ENCODE measurements at places on chromosomes 1 and 21.
A peak's percentile ranks its signal among the peaks of the same experiment; 100 is the strongest.

DNA sequence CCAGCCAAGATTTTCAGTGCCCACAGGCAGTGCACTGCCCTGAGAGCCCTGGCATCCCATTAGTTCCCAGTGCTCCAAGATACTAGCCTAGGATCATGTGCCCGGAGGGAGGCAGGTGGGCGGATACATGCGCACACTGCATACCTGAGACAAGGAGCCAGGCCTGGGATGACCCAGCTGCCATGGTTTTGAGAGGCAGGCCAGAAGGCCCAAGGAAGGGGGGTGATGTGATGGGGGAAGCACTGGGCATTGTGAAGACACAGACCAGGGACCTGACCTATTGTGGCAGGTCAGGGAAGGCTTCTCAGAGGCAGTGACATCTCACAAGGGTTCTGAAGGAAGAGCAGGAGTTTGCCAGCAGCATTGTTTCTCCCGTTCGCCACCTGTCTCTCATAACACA, 3.6 kb downstream of the ZC3H12A start:
- H3K4me3 ChIP-seq, result peak overlapping the region; percentile 87
- peak overlapping the region; percentile 98 for H3K27ac ChIP-seq
- H3K27me3 ChIP-seq, result no peaks in the 10 kb centered on the region
- DNase-seq, result no peak
- peaks cover 55% of the 10 kb centered on the region for H3K4me1 ChIP-seq
- H3K36me3 ChIP-seq, result 0 out of 2 replicates have a peak, but pooled peaks cover 17% of the 10 kb centered on the region

GRCh38 chr1:5485968-5486696, 506.1 kb downstream of the NPHP4 start:
- no peaks in the 10 kb centered on the region for H3K4me1 ChIP-seq
- no peaks in the 10 kb centered on the region for H3K36me3 ChIP-seq
- DNase-seq, result no peak
- H3K27me3 ChIP-seq, result no peaks in the 10 kb centered on the region
- no peak overlapping the region for H3K27ac ChIP-seq

GRCh38 chr1:60034999-60035398, 38.6 kb downstream of the C1orf87 start:
- no peak overlapping the region for H3K27ac ChIP-seq
- no peaks in the 10 kb centered on the region for H3K36me3 ChIP-seq
- no peaks in the 10 kb centered on the region for H3K4me1 ChIP-seq

- H3K4me3 ChIP-seq, result no peak overlapping the region
- DNase-seq, result no peak
- peaks cover 4% of the 10 kb centered on the region for H3K4me1 ChIP-seq
- no peaks in the 10 kb centered on the region for H3K27me3 ChIP-seq
- no peak overlapping the region for H3K27ac ChIP-seq
- no peaks in the 10 kb centered on the region for H3K36me3 ChIP-seq
Observed at GRCh38 chr1:211684791-211685190, 9.4 kb upstream of the NEK2 start.

GRCh38 chr1:11541956-11542355, 63.0 kb downstream of the DISP3 start:
- H3K4me1 ChIP-seq, result no peaks in the 10 kb centered on the region
- no peak for DNase-seq
- H3K27ac ChIP-seq, result no peak overlapping the region
- no peaks in the 10 kb centered on the region for H3K27me3 ChIP-seq
- H3K36me3 ChIP-seq, result no peaks in the 10 kb centered on the region
- H3K4me3 ChIP-seq, result no peak overlapping the region

DNA sequence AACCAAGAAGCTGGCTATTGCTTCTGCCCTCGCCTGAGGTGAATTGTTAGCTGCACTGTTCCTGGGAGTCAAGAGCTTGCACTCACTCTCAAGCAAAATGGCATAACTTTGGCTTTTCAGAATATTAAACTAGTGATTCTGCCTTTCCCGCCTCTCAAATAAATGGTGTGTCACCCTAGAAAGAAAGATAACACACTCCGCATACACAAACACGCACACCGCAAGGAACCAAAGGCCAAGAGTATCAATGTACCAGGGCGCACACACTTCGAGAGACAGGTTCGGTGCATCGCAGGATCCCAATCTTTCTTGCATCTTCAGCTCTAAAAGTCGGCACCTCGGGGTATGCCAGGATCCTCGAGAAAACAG, 470 bp upstream of the RTCA start:
- peaks cover 17% of the 10 kb centered on the region for H3K36me3 ChIP-seq
- H3K27me3 ChIP-seq, result no peaks in the 10 kb centered on the region
- H3K27ac ChIP-seq, result peak overlapping the region; percentile 81
- peaks cover 17% of the 10 kb centered on the region for H3K4me1 ChIP-seq
- DNase-seq, result peak; percentile 74

- H3K4me1 ChIP-seq, result peaks cover 30% of the 10 kb centered on the region
- no peak overlapping the region for H3K27ac ChIP-seq
- no peak for DNase-seq
- no peaks in the 10 kb centered on the region for H3K36me3 ChIP-seq
Observed at GRCh38 chr1:178146436-178146835, 52.5 kb downstream of the RASAL2 start.

- DNase-seq, result no peak
- H3K4me3 ChIP-seq, result no peak overlapping the region
- H3K36me3 ChIP-seq, result peaks cover 35% of the 10 kb centered on the region
- H3K4me1 ChIP-seq, result no peaks in the 10 kb centered on the region
- H3K27me3 ChIP-seq, result no peaks in the 10 kb centered on the region
- H3K27ac ChIP-seq, result no peak overlapping the region
Observed at GRCh38 chr1:77704736-77705135, 22.3 kb upstream of the ZZZ3 start.

DNA sequence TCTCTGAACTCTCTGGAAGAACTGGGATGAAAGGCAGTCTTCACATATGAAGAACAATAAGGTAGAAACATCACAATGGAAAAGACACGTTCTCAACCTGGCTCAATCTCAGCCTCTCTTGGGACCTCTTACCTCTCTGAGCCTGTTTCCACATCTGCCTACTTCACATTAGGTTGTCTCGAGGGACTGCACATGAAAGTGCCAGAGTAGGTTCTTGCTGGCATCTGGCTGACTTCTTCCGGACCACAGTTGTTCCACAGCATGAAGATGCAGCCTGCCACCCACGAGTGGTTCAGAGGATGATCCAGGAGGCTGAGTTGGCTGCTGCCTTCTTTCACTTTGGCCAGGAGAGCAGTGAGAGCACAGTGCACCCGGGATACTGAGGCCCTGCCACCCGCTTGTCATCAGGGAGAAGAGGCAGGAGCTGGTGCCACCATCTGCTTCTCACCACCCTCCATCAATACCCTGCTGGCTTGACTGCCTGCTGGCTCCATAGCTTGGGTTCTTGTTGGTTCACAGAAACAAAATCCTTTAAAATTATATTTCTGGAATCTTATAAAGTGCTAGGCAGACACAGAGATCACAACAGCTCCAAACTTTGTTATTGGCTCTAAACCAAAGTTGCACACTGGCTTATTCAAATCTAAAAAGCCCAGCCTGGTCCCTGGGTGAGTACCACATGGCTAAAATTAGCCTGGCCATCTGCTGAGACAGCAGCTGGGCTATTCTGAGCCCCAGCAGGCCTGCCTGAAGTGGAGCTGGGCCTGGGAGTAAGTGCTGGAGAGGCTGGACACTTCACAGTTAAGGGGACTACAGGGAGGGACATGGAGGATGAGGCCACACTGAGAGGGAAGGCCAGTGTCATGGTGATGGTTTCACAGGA, 46.9 kb upstream of the LIN9 start:
- no peaks in the 10 kb centered on the region for H3K27me3 ChIP-seq
- DNase-seq, result no peak
- H3K4me3 ChIP-seq, result no peak overlapping the region

- no peak overlapping the region for H3K27ac ChIP-seq
- no peaks in the 10 kb centered on the region for H3K36me3 ChIP-seq
- DNase-seq, result no peak
- H3K4me3 ChIP-seq, result no peak overlapping the region
- H3K27me3 ChIP-seq, result no peaks in the 10 kb centered on the region
Observed at GRCh38 chr1:66519992-66520391, 14.0 kb upstream of the SGIP1 start.

- peak overlapping the region; percentile 81 for H3K27ac ChIP-seq
- DNase-seq, result peak; percentile 97
- peaks cover 14% of the 10 kb centered on the region for H3K4me1 ChIP-seq
- H3K36me3 ChIP-seq, result peaks cover 64% of the 10 kb centered on the region
Observed at GRCh38 chr1:162605225-162605927, 26.9 kb upstream of the DDR2 start.

- H3K4me1 ChIP-seq, result no peaks in the 10 kb centered on the region
- H3K27ac ChIP-seq, result no peak overlapping the region
- H3K27me3 ChIP-seq, result no peaks in the 10 kb centered on the region
- DNase-seq, result no peak
- no peaks in the 10 kb centered on the region for H3K36me3 ChIP-seq
Observed at GRCh38 chr1:38507563-38507962, 352.0 kb downstream of the RRAGC start.

DNA sequence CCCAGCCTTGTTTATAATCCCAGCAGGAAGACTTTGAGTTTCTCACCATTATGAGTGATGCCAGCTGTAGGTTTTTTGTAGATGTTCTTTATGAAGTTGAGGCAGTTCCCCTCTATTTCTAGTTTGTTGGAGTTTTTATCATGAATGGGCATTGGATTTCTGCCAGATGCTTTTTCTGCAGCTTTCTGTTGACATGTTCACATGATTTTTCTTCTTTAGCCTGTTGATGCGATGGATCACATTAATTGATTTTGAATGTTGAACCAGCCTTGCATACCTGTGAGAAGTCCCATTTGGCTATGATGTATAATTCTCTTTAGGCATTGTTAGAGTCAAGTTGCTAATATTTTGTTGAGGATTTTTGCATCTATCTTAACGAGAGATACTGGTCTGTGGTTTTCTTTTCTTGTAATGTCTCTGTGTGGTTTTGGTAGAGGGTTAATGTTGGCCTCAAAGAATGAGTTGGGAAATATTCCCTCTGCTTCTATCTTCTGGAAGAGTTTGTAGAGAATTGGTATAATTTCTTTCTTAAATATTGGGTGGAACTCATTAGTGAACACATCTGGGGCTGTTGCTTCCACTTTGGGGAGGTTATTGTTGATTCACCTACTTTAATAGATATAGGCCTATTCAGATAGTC, 33.2 kb downstream of the ZBTB40 start:
- H3K4me1 ChIP-seq, result no peaks in the 10 kb centered on the region
- DNase-seq, result no peak
- H3K27me3 ChIP-seq, result no peaks in the 10 kb centered on the region
- no peaks in the 10 kb centered on the region for H3K36me3 ChIP-seq
- no peak overlapping the region for H3K4me3 ChIP-seq
- no peak overlapping the region for H3K27ac ChIP-seq

DNA sequence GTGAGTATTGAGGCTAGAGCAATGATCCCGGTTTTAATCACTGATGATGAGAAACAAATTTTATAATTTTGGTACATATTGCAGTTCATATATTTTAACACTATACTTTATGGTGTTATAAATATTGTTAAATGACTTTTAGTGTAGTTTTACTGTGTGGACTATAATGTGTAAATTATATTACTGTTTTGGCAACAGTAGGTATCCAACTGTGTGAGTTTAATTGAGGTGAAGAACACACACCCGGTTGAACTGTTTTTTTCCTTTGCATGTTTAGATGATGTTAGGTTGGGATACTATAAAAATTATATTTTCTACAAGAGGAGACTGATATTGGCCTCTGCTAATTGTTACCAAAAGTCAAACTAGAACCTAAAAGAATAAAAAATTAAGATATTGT, 166.5 kb downstream of the SDCCAG8 start:
- DNase-seq, result no peak
- no peaks in the 10 kb centered on the region for H3K27me3 ChIP-seq
- H3K27ac ChIP-seq, result peak overlapping the region; percentile 86
- peaks cover 19% of the 10 kb centered on the region for H3K36me3 ChIP-seq
- H3K4me1 ChIP-seq, result peaks cover 15% of the 10 kb centered on the region
- H3K4me3 ChIP-seq, result no peak overlapping the region

- no peaks in the 10 kb centered on the region for H3K4me1 ChIP-seq
- no peaks in the 10 kb centered on the region for H3K27me3 ChIP-seq
- H3K4me3 ChIP-seq, result no peak overlapping the region
- no peaks in the 10 kb centered on the region for H3K36me3 ChIP-seq
Observed at GRCh38 chr1:231203259-231204057, 37.6 kb upstream of the GNPAT start.

GRCh38 chr1:210143465-210144062, 89.0 kb upstream of the SERTAD4 start:
- H3K36me3 ChIP-seq, result no peaks in the 10 kb centered on the region
- no peaks in the 10 kb centered on the region for H3K27me3 ChIP-seq
- no peak overlapping the region for H3K27ac ChIP-seq
- no peak overlapping the region for H3K4me3 ChIP-seq

DNA sequence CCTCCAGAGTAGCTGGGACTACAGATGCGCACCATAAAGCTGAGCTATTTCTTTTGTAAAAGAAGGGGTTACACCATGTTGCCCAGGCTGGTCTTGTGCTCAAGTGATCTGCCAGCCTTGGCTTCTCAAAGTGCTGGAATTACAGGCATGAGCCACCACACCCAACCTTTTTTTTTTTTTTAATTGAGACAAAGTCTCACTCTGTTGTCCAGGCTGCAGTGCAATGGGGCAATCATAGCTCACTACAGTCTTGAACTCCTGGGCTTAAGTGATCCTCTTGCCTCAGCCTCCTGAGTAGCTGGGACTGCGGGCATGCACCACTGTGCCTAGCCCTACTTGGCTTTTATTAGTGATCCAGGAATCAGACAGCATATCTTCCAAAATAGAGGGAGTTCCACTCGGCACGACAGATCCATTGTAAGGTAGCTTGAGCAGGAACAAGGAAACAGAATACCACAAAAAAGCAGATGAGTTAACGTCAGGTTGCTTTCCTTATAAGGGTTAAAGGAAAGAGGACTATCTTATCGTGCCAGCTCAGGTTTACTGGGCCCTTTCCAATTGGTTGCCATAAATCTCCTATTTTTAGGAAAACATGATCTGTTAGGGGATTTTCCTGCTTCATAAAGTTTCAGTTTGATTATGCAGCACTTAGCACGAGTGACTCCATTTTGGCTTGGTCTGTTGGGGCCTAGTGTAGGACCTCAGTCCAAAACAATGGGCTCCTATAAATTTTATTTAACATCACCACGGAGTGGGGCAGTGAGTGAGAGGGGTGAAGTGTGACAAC, 45.2 kb downstream of the NENF start:
- H3K36me3 ChIP-seq, result no peaks in the 10 kb centered on the region
- no peak overlapping the region for H3K4me3 ChIP-seq
- peaks cover 7% of the 10 kb centered on the region for H3K4me1 ChIP-seq
- no peak for DNase-seq
- no peak overlapping the region for H3K27ac ChIP-seq

DNA sequence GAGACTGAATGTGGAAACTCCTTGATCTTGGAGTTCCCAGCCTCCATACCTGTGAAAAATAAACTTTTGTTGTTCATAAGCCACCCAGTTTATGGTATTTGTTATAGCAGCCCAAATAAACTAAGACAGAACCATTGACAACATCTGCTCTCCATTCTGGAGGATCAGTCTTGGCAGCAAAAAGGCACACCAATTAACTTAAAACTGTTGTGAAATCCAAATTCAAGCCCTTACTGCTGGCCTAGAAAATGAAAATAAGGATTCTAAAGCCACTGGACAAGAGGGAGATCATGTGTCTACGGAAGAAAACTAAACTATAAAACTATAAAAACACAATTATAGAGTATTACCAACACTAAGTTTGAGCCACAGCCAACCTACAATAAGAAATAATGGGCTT, 172.1 kb upstream of the RNPC3 start:
- H3K27ac ChIP-seq, result no peak overlapping the region
- no peaks in the 10 kb centered on the region for H3K27me3 ChIP-seq
- no peak overlapping the region for H3K4me3 ChIP-seq
- no peak for DNase-seq
- H3K4me1 ChIP-seq, result no peaks in the 10 kb centered on the region
- no peaks in the 10 kb centered on the region for H3K36me3 ChIP-seq

Data from GM23248 (cell line).